ENCODE measurements at places on chromosomes 1 and 21.
A peak's percentile ranks its signal among the peaks of the same experiment; 100 is the strongest.

GRCh38 chr1:225449774-225450173 lies 21.9 kb upstream of the LBR start:
- DNase-seq = no peak

GRCh38 chr1:8870103-8870502 lies 8.4 kb downstream of the ENO1 start:
- DNase-seq = no peak

- peak; percentile 28 for DNase-seq
Measured at GRCh38 chr1:179706339-179706941, 36.7 kb upstream of the FAM163A start.

DNA sequence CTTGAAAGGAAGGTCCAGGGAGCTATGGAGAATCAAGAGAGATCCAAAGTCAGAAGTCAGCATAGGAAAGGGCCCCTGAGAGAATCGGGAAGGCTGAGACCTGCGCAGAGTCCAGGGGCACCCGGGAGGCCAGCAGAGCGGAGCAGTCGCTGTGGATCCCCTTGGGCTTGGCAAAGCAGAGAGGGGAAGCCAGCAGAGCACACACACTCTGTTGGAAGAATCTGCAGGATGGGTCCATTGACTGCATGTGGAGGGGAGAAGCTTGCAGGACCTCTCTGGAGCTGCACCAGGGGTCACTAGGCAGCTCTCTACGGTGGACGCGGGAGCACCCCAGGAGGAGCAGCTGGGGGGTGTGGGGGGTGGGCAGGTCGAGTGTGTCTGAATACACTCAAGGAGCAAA lies 6.4 kb downstream of the RIPK4 start:
- DNase-seq = no peak

- DNase-seq = peak; percentile 18
Measured at GRCh38 chr1:39539252-39539790, 37.3 kb downstream of the PABPC4 start.
